Activated T-cell treated with anti-CD3 and anti-CD28 coated beads, Interleukin-2, amount 50 U/mL, for 48 hours (primary cell): ENCODE measurements at places on chromosomes 16 and 17.

GRCh38 chr17:43034894-43035293, 9.9 kb downstream of the RND2 start:
- DNase-seq = no peak

GRCh38 chr17:38417210-38417951, 10.9 kb upstream of the ARHGAP23 start:
- DNase-seq = no peak

DNA sequence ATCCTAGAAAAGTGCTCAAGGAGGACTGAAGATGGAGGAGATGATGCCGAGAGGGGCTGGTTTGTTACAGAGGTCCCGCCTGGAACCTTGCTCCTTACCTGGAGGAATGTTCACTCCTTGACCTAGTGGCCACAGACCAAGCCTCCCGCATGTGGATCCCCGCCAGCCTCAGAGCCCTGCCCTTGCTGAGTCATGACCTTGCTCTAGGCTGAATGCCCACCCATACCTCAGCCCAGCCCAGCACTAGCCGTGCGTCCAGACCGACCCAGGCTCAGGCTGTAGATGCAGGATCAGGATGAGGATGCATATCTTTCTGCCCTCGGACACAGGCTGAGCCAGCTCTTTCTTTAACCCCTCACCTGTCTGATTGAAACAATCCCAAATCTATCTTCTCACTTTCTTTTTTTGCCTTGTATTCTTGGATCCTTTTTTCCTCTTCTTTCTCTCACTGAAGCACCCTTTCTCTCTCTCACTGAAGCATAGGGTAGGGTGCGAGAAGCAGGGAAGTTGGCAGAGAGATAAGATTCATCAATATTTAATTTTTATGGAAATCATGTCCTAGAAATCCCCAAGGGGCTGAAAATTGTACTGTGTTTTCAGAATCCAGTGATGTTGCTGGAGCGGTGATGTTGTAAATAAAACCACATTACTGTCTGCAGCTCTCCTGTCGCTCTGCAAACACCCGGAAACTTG, 34.9 kb downstream of the WSCD1 start:
- no peak for DNase-seq

- no peak for DNase-seq
These were observed 113.2 kb downstream of the CCDC182 start for GRCh38 chr17:57631871-57632270.

DNA sequence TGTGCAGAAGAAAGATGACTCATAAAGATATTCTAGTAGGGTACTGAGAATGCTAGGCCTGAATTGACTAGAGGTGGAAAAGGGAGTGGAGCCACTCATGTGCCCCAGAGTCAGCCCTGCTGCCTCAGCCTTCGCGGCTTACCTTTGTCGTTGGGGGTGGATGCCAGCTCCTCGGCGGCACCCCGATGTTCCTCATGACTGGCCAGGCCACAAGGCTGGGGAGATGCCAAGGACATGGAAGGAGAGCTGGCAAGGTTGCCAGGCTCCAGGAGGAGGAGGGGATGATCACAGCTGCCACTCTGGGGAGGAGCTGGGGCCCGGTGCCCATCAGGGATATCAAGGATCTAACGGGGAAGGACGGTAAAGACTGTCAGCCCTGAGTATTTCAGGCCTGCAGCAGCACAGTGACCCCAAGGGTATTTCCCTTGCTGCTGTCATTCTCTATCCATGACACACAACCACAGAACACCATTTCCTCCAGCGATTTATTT, 9.7 kb upstream of the SLC35B1 start:
- DNase-seq = peak; percentile 69

DNA sequence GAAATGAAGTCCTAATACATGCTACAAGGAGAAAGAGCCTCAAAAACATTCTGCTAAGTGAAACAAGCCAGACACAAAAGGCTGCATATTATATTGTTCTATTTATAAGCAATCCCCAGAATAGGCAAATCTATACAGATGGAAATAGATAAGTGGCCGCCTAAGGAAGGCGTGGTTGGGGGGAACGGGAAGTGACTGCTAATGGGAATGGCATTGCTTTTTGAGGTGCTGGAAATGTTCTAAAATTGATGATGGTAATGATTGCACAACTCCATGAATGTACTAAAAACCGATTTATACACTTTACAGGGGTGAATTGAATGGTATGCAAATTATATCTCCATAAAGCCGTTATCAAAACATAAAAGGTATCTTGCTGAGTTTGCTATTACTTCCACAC, 67.7 kb downstream of the GAS7 start:
- DNase-seq = no peak

GRCh38 chr16:46569231-46569735, 51.9 kb downstream of the SHCBP1 start:
- no peak for DNase-seq

GRCh38 chr17:76687298-76688164, 23.2 kb downstream of the MXRA7 start:
- no peak for DNase-seq

DNA sequence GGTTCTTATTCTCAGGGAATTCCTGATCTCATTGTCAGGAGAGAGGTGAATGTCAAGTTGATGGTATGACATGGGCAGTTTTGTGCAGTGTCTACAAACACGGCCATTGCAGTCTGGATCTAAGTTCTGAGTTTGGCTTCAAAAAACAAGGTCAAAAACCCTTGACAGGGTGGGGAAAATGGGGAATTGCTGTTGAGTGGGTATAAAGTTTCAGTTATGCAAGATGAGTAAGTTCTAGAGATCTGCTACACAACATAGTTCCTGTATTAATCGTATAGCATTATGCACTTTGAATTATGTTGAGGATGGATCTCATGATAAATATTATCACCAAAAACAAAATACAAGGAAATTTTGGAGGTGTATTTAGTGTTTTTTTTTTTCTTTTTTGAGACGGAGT, 36.6 kb upstream of the CARMIL2 start:
- no peak for DNase-seq

DNA sequence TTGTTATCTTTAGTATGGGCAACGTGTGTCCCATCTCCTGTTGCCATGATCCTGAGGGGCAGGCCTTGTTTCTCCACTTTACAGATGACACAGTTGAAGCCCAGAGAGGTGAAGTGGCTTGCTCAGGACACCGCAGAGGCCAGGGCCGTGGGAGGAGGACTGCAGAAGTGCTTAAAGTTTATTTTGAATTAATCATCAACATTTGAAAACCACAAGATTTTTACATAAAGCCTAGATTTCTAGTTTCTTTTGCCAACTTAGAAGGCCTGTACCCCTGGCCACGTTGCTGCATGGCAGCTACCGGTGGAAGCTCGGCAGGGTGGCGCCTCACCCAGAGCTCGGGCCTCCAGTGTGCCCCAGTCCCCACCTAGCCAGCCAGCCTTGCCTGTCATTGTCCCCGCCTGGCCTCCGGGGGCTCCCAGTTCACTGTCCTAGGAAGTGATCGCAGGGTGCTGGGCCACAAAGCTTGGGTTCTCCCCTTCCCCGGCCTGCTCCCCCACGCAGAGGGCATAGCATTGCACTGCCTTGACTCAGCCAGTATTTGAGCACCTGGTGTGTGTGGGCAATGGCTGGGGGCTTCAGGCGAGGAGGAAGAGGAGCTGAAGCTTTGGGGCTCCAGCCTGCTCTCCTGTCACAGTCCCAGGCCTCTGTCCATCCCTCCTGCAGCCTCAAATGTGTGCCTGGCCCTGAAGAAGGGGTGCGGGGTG, 14.8 kb upstream of the ADCY7 start:
- no peak for DNase-seq

DNA sequence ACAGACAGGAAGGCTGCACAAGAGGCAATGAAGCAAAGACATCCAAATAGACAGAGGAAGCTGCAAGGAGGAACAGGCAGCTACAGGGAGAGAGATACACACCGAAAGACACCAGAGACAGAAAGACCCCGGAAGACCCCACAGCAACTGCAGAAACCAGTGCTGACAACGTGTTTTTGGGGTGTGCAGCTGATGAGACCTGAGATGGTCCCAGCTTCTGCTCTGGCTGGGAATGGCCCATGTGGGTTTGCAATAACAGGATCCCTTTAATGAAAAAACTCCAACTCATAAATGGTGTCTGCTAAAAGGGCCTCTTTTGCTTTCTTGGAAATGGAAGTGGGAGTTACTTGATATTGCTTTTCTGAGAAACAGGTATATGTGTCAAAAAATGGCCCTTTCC, 101.5 kb upstream of the CDH11 start:
- DNase-seq = no peak

- no peak for DNase-seq
These were observed 11.6 kb upstream of the LYRM9 start for GRCh38 chr17:27904534-27905446.

DNA sequence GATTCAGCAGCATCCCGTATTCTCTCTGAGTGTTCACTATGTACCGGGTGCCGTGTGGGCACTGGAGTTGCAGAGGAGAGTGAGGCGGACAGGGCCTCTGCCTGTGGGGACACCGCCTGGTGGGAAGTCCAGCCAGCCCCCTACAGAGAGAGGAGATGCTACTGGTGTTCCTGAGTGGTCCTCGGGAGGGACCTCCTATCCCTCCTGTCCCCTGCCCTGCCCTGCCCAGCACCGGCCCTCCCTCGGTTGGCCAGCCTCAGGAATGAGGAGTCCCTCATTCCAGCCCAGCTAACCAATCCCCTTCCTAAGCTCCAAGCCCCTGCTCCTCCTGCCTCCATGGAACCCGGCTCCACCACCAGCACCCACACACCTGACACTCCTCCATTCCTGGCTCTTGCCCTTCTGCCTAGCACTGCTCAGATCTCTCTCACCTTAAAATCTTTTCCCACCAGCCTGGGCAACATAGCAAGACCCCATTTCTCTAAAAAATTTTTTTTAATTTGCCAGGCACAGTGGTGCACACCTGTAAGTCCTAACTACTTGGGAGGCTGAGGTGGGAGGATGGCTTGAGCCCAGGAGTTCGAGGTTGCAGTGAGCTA, 2.0 kb downstream of the ASGR2 start:
- DNase-seq = no peak

DNA sequence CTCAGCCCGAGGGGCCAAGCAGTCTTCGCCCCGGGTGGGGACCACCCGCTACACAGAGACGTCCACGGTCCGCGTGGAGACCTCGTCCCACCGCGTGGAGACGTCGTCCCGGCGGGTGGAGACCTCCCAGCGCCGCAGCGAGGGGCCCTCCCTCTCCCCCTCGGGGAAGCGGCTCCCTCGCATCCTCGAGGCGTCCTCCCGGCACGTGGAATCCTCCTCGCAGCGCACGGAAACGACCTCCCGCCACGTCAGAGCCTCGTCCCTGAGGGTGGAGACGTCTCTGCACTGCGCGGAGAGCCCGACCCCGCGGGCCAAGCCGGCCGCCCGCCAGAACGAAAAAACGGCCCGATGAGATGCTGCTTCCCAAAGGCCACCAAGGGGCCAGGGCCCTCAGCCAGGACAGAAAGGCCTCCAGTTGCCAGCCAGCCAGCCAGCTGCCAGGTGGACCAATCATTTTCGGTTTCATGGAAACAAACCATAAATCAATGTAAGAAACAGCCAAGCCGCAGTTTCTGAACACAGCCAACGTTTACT, 424 bp downstream of the C17orf100 start:
- DNase-seq = peak; percentile 44

- peak; percentile 79 for DNase-seq
These were observed 9.0 kb upstream of the SPATA32 start for GRCh38 chr17:45270828-45271418.

GRCh38 chr16:15785386-15786059, 71.3 kb downstream of the MYH11 start:
- no peak for DNase-seq

DNA sequence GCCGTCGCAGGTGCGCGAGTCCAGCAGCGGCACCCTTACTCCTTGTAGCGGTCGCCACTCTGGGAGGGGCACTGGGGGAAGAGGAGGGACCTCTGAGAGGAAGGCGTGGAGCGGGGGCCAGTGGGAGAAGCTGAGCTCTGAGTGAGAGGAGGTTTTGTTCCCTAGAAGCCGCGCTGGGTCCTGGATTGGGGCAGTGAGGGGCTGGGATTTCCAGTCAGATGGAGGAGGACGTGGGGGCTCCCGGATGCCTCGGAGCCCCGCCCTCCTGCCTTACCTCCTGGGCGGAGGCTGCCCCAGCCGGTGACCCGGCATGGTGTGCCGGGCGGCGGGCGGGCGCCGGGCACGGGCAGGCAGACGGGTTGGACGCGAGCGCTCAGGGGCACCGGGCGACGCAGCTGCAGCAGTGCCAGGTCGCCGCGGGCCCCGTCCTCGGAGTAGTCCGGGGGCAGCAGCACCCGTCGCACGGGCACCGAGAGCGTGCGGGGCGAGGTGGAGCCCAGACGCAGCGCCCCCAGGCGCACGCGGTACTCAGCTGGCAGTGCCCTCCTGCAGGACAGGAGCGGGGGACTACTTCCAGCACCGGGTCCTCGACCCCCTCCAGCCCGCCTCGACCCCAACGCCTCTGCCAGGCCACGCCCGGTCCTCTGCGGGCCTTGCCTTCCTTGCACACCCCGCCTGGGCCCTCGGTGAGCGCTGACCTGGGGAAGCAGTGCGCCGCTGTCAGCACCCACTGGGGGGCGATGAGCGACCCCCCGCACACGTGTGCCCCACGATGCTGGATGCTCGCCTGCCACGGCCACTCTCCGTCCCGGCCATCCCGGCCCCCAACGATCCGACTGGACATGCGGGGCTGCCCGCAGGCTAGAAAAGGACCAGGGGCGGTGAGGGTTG, 2.0 kb downstream of the PRSS33 start:
- peak; percentile 72 for DNase-seq

GRCh38 chr17:75065562-75066151, 18.6 kb downstream of the KCTD2 start:
- peak; percentile 45 for DNase-seq

- no peak for DNase-seq
These were observed 175.3 kb upstream of the HS3ST3A1 start for GRCh38 chr17:13777003-13777402.

GRCh38 chr16:59385491-59385890, 651.4 kb upstream of the GOT2 start:
- DNase-seq = no peak

DNA sequence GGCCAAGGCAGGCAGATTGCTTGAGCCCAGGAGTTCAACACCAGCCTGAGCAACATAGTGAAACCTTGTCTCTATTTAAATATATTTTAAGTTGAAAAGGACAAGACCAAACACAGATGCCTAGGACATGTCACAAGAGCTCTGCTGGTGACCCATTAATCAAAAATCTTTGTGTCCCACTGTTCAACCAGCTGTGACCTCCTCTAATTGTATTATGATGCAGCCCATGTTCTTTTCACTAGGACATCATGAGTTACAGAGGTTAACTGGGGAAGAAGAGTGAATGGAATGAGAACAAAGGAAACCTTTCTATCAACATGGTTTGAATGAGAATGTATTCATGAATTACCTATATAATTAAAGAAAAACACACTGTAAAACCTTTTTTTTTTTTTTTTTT, 7.0 kb downstream of the EFTUD2 start:
- no peak for DNase-seq

DNA sequence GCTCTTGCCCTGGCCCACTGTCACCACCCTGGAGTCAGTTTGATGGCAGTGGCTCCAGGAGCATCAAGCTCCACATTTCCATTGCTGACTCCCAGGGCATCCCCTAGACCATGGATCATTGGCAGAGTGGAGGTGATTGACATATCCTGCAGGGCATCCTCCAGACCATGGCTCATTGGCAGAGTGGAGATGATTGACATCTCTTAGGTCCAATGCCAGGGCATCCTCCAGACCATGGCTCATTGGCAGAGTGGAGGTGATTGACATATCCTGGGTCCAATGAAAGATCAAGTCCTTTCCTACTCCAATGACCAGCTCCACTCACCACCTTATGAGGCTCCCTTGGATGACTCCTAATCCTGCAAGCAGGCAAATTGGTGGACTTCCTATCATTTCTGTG, 174.3 kb upstream of the NLRP1 start:
- no peak for DNase-seq
